ENCODE measurements at places on chromosomes 6 and 20.

DNA sequence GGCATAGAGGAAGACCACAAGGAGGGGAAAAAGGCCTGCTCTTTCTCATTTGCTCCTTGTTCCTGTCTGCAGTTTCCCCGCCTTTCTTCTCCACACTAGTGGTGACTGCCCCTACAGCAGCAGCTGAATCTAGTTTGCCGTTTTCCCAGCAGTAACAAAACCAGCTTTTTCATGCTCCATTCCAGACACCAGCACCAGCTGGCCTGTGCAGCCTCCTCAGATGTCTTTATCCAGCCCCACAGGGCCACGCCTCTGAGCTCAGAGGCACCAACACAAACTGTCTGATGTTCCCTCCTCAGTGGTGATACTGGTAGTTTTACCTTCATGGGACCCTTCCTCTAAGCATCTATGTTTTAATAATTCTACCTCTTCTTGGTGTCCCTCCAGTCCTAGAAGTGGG lies 70.4 kb upstream of the SLC24A3 start:
- DNase-seq, result no peak

- DNase-seq, result no peak
Observed at GRCh38 chr6:136063096-136063495, 187.0 kb downstream of the MTFR2 start.

GRCh38 chr20:18729231-18729825 lies 84.3 kb upstream of the SCP2D1 start:
- no peak for DNase-seq

GRCh38 chr6:37785002-37785662 lies 34.4 kb upstream of the ZFAND3 start:
- DNase-seq, result peak; percentile 48

DNA sequence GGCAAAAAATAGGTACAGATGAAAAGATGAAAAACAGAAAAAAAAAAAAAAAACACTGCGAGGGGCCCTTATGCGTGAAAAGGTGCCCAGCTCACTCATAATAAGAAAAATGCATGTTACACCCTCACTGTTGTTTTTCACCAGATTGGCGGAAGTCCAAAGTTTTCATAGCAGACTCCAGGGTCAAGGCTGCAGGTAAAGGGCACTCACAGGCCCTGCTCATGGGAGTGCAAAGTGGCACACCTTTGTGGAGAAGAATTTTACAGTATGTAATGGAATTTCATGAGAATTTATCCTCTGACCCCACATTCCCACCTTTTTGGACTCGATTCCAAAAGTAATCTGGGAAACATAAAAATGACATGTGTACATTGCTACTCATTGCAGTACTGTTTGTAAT lies 108.2 kb downstream of the CDKAL1 start:
- no peak for DNase-seq

GRCh38 chr20:56391596-56392131 lies 351 bp downstream of the AURKA start:
- no peak for DNase-seq

DNA sequence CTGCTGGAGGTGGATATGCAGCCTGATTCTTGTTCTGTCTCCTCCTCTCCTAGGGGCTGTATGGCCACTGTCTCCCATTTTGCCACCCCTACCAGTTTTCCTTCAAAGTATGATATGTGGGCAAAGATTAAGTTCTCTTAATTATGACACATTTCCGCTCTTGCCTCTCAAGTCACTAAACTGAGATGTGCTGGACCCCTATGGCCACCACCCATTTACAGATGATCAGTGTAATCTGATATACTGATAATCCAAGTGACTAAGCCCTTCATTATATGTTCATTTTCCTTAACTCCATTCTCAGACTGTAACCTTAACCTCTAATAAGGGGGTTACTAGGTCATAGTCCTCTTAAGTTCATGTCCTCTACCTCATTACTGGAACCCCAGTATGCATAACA lies 711 bp upstream of the C20orf141 start:
- no peak for DNase-seq

GRCh38 chr20:47509685-47510084 lies 8.0 kb downstream of the NCOA3 start:
- no peak for DNase-seq

GRCh38 chr6:56856036-56856580 lies 98.8 kb upstream of the BEND6 start:
- DNase-seq, result no peak

DNA sequence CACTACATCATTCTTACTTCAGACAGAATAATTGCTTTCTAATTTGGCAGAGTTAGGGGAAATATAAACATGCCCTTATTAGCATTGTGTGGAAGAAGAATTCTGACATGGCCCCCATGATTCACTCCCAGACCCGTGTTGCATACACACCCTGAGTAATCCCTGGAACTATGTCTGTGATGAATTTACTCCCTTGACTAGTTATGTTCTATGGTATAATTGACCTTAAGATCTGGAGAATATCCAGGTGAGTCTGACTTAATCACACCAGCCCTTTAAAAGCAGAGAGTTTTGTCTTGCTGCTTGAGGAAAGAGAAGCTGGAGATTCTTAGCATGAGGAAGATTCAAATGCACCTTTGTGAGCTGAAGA lies 262.9 kb downstream of the SOX4 start:
- no peak for DNase-seq

- no peak for DNase-seq
Observed at GRCh38 chr20:57053793-57054552, 212.5 kb downstream of the BMP7 start.

DNA sequence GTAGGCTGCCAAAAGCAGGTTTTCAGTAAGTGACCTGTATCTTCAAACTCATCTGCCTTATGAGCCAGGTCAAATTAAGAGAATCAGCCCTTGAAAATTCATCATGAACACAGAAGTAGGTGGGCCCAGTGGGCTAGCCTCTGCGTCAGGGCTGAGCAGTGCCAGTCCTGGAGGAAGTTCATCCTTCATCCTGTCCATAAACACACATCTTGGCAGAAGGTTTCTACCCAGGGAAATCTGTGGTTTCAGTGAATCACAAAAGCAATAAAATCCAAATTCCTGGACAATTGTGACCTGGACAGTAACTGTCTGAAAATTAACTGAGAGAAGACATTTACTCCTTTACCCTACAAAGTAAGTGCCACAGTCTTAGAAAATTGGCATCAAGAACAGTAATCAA lies 72.4 kb downstream of the ATG5 start:
- DNase-seq, result no peak

DNA sequence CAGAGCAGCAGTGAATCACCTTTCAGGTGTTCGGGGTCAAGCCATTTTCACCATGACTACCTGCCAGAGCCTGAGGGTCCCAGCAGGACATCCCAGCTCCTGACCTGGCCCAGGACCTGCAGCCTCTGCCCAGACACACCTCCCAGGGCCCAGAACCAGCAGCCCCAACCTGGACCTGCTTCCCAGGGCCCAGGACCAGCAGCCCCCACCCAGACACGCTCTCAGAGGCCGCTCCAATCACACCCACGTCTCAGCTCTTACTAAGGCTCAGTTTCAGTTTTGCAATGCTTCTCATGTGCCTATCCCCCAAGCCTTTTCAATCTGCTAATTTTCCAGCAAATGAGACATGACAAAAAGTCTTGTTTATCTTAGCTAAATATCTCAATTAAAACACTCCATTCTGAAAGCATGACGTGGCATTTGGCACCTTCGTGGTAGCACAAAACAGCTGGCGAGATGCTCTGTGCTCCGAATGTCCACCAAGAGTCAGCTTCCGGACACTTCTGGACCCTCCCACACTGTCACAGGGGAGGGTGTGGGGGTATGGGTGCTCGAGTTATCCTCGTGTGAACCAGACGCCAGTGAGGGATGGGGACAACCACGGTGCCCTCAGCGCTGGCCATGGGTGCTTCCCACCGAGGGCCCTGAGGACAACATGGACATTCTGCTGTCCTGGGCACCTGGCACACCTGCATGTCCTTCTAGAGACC lies 253.2 kb downstream of the DLL1 start:
- DNase-seq, result no peak

DNA sequence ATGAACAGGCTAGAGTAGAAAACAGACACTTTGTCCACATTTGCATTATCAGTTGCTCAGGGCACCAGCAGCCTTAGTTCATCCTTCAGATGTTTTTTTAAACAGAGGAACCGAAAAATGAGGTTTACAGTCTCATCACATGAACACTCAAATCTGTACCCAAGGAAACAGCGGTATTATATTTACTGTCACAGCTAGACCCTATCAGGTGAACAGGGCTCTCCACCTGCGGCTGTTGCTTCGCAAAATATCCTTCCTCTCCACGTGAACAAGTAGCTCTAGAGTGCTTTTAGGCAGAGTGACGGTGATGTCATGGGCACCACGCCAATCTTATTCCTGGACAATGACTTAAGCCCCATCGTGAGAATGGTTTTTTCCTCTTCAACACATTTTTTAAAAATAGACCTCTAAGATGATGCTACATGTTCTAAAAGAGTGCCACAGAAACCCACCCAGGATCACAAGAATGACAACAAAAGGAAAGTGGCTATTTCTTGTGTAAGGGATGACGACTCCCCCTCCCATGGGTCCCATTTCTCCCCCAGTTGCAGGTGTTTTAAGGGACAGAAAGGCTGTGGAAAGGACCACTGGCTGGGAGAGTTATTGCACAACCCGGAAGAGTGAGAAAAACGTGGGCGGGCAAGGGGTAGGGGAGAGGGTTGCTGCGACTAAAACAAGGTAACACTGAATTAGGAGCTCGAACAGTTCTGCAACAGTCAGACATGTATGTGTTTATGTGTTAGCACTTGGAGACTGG lies 77.7 kb downstream of the EFHC1 start:
- DNase-seq, result peak; percentile 69

GRCh38 chr6:113813142-113813541 lies 44.0 kb upstream of the MARCKS start:
- no peak for DNase-seq

DNA sequence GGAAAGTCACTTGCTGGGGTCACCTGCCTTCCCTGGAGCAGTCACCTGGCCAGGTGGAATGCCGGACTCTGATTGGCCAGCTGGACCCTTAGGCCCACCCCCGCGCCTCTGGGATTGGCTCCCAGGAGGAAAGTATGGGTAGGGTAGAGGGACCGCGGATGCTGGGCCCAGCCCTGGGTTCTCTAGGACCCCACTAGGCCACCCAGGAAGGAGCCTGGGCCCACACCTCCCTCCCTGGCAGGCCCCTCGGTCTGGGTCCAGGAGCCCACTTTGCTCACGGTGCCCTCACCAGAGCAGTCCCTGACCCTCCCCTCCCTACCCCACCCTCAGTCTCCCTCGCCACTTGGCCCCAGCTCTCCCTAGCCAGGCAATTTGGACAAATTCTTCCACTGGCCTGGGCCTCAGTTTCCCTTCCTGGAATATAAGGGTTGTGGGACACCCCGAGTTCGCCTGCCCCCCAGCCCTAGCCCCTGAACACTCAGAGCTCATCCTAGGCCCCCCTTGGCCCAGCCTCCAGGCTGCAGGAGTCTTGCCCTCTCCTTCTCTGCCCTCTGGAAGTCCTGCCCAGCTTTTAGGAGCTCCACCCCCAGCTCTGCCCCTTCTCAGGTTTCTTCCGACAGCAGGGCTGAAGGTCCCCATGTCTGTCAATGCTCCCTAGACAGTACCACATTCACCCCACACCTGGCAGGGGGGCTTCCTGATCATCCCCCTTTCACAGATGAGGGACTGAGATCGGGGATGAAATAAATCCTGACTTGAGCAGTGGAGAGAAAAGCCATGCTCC lies 299.6 kb downstream of the TAF4 start:
- DNase-seq, result no peak

DNA sequence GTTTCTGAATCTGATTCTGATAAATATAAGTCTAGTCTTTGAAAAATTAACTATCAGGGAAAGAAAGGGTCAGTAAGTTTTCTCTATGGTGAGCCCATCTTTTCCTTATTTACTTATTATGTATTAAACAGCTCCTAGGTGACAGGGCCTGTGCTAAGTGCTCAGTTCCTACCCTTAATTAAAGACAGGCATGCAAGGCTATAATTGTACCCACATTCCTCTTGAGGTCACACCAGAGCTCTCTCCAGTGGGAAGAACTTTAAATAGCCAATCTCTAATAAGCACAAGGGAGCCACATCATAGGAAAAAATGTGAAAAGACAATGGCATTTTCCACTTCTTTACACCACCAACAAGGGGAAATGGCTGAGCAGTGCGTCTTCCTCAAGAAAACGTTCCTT lies 421.8 kb upstream of the SLC35B3 start:
- DNase-seq, result no peak

- DNase-seq, result no peak
Observed at GRCh38 chr20:51752343-51752951, 15.7 kb downstream of the ATP9A start.

DNA sequence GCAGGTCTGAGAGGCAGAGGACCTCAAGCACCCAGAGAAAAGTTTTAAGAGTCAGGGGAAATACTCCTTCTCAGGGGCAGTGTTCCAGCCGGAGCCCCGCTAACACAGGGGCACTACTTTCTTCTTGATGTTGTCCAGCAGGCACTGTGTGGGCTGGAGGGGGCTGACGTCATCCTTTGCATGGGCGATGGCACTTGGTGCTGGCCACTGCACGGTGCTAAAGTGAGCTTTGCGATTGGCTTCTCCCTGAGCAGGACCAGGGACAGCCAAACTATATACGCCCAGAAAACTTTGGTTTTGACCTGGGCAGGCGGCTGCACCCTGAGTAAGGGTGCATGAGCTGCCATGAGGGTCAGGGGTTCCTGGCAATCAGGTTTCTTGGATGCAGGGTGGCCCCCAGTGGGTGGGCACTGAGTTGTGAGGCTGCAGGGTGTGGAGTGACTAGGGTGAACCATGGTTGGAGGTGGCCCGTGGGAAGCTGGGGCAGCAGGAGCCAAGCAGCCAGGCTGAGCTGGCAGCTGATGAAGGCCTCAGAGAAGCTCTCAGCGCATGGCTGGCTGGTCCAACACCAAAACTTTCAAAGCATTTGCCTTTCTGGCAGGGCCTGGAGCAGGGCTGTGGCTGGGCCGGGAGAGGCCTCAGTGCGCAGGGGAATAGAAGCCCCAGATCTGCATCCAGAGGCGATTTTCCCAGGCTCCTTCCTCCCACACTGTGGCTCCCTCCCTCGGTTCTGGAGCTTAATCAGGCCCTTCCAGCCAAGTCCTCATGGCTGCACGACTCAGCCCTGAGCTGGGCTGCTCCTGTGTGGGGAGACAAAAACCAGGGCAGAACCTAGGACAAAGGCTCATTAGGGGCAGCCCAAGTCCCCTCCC lies 18.3 kb downstream of the MRPS18A start:
- no peak for DNase-seq

- no peak for DNase-seq
Observed at GRCh38 chr6:135985471-135985870, 134.0 kb downstream of the PDE7B start.

GRCh38 chr6:64220801-64221200 lies 585.2 kb downstream of the PHF3 start:
- DNase-seq, result no peak

- no peak for DNase-seq
Observed at GRCh38 chr6:106486236-106486635, 125.7 kb downstream of the CRYBG1 start.
